ENCODE measurements at places on chromosomes 2 and 18. TPM values are rescaled to one million over a fixed set of nuclear protein-coding genes. Genes with fewer than 3 reads are reported as not detected.

The UGT1A1 gene
- total RNA-seq: not detected

The FIGN gene
- under 0.01 TPM for total RNA-seq

The ACADL gene
- not detected for total RNA-seq

The LOXHD1 gene
- total RNA-seq: under 0.01 TPM

The LRRC30 gene
- not detected for total RNA-seq

The SH3BP4 gene
- total RNA-seq: 16.0 TPM

The SLC23A3 gene
- 0.89 TPM for total RNA-seq

The MTA3 gene
- 15.8 TPM for total RNA-seq

The HJURP gene
- total RNA-seq: 9.5 TPM

The CPS1 gene
- 0.51 TPM for total RNA-seq

The ZNF519 gene
- total RNA-seq: 3.1 TPM

The CABLES1 gene
- total RNA-seq: 30.3 TPM

The IL1B gene
- total RNA-seq: not detected

The CNGA3 gene
- not detected for total RNA-seq

The G6PC2 gene
- total RNA-seq: not detected

The ADAM23 gene
- 0.77 TPM for total RNA-seq

The SERPINB4 gene
- total RNA-seq: 0.13 TPM

The SPDYA gene
- total RNA-seq: 0.13 TPM

The SH3RF3 gene
- total RNA-seq: 8.9 TPM

The CROCC2 gene
- total RNA-seq: not detected

The CAPN13 gene
- not detected for total RNA-seq

The ANKRD30B gene
- not detected for total RNA-seq

The CTAGE1 gene
- not detected for total RNA-seq

The SLC5A7 gene
- total RNA-seq: not detected

The B3GNT7 gene
- total RNA-seq: 7.2 TPM

The KIF5C gene
- total RNA-seq: under 0.01 TPM

The DYNC2LI1 gene
- 6.9 TPM for total RNA-seq
